ENCODE measurements at places on chromosomes 5 and 9.

DNA sequence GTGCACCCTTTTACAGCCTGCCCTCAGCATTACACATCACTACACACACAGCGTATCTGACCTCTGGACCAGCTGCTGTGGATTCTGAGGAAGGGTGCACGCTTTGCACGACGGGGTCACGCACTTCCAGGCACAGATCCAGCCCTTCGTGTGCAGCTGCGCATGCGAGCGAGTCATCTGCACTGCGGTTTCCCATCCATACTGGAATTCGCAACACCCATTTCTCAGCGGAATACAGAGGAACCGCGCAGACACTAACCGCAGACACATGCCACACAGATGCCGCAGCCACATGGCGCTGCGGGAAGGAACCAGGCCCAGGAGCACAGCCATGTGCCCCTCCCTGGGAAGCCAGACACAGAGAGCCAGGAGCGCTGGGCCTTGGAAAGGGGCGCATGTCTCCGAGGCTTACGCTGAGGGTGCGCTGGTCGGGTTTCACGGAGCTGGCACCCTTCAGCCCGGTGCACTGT is 43.5 kb downstream of the PNPLA7 start:
- DNase-seq: no peak

GRCh38 chr5:153883854-153884611 is 154.7 kb downstream of the FAM114A2 start:
- DNase-seq: no peak

DNA sequence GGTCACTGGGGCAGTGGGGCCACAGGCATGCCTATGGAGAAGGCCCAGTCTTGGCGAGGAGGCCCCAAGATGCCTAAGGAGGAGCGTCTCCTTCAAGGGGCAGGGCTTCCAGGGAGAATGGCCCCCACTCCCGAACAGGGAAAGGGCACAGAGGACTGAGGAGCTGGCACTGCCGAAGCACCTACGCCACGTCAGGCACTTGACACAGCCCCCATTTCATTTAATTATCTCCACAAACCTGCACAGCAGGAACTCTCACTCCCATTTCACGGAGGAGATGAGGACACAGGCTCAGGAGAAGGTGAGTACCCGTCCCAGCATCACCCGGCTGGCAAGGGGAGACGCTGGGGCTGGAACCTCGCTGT is 26.0 kb downstream of the EGR1 start:
- no peak for DNase-seq

GRCh38 chr9:112078432-112078831 is 96.7 kb downstream of the SUSD1 start:
- no peak for DNase-seq

- no peak for DNase-seq
These were observed 270.9 kb downstream of the GAS1 start for GRCh38 chr9:86676396-86676795.

DNA sequence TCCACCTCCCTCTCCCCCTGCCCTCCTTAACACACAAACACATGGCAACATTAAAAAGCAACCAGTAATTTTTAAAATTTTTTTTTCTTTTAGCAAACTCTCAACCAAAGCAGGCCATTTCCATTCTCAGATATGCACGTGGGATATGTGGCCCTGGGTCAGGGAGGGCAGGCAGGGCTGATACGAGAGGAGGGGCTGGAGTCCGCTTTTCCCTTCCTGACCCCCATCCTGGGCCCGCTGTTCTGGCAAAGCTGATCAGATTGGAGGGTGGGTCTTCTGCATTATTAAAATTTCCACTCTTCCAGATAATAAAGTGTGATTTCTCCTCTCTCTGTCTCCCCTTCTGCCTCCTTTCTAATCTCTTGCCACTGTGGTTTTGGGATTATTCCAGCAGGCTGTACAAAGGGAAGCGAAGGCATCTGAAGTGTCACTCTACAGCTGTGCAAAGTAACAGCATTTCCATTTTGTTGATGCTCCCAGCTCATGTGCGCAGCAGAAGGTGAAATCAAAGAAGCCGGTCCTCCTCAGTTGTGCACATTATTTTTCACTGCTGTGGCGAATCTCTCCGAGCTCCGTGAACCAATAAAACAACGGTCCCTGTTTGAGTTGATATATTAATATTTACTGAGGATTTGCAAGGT is 12.0 kb downstream of the IRX1 start:
- DNase-seq: no peak

DNA sequence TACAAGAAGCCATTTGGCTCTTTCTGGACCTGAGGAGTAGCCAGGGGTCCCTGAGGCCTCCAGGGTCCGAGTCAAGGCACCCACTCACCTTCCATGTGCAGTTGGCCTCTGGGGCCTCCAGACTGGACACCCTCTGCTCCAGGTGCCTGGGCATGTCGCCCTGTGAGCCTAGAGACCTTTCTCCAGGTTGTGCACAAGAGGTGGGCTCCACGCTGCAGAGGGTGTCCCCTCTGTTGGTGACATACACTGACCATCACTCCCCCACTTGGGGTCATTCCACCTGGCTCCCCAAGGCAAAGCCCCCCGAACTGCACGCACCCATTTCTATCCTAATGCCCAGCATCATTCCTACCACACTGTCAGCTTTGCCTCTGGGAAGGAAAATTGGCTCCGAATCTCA is 48.8 kb downstream of the RASGEF1C start:
- DNase-seq: no peak

DNA sequence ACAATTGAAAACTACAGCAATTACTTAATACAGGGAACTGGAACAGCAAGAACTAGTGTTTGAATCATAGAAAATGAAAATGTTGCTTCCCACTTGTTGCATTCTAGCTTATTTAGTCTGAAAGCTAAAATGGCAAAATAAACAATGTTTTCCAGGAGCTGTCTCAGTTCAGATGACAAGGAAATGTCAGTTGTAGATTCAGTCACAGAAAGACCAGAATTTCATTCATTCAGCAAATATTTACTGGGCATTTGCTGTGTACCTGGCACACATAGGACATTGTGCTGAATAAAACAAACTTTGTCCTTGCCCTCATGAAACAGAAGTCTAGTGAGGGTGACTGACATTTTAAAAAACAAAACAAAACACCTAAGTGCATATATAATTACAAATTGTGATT is 41.5 kb downstream of the GCNT4 start:
- no peak for DNase-seq

GRCh38 chr5:33688526-33688925 is 203.3 kb downstream of the ADAMTS12 start:
- DNase-seq: peak; percentile 68

- no peak for DNase-seq
These were observed 3.7 kb downstream of the SPATA31E1 start for GRCh38 chr9:87886210-87886932.

GRCh38 chr5:3634061-3634460 is 38.4 kb downstream of the IRX1 start:
- no peak for DNase-seq

DNA sequence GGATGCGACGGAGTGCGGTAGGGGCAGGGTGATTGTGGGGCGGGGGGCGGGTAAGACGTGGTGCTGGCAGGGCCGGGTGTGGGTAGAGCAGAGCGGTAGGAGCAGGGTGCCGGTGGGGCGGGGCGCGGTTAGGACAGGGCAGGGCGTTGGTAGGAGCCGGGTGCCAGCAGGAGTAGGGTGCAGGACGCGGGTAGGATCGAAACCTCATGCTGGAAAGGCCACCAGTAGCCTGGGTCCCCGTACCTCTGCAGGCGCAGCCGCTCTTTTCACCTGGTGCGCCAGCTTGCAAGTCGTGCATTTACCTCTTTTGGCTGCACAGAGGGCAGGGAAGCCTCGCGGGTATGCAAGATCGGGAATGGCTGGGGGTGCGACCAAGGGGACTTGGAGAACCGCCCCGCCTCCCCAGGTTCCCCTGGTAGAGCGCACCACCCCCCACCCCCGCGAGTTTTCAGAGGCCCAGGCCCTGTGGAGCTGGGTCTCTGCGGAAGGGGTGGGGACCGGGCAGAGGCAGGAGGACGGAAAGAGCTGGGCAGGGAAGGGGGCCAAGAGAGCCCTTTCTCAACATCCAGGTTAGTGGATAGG is 104.8 kb upstream of the SIMC1 start:
- DNase-seq: no peak

DNA sequence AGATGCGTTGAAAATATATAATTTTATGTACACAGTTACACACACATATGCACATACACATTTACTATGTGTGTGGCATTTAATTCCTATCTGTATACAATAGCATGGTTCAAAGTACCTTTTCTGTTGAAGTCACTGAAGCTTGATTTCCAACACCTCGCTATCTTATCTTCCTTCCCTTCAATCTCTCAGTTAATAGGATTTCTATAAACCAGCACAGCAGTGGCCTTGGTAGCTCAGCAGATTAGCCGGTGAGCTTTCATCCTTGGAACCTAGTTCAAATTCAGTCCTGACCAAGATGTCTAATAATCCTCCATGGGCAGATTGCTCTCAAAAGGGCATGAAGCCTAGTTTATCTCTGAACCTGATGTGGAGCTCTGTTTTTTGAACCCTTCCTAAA is 2389.5 kb downstream of the MAT2B start:
- DNase-seq: no peak

GRCh38 chr9:89352874-89353649 is 34.8 kb downstream of the SECISBP2 start:
- no peak for DNase-seq

DNA sequence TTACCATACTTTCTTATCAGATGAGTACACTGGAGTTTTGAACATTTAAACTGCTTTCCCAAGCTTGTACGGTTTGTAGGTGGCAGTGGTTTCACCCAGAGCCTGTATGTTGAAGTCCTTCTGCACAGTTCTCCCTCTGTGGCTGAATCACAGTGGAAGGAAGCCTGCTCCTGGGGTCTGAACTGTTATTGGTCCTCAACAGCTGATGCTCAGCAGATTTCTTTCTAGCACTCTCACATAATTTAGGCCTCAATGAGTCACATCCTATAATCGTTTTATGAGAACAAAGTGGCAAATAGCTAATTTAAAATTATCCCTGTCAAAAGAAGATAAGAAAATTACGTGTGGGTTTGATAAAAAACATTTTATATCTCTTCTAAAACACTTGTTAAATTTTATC is 229.7 kb downstream of the TLE4 start:
- no peak for DNase-seq

DNA sequence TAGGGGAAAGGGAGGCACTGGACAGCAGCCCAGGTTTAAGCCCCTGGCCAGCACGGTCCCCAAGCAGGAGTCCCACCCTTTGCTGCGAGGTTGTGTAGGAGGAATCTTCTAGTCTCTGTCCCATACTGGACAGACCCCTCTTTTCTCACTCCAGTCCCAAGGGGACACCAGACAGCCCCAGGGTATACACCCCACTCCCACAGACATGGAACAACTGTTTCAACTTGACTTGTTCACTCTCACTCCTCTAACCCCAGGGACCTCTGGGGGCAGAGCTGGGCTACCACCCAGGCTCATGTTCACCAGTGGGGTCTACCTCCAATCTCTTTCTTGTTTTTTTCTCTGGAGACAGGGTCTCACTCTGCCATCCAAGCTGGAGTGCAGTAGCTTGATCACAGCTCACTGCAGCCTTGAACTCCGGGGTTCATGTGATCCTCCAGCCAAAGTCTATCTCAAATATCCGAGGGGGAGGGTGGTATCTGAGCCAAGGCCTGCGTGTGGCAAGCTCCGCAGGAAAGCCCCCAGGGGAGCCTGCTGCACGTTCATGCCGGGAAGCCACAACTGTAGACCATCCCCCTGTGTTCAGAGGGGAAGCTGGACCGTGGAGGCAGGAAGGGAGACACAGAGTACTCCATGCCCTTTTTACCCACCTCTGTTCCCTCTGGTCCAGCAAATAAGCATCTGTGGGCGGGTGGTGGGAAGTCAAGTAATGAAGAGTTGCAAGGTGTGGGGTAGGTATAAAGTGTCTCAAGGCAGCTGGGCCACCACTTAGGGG is 1.8 kb downstream of the PTGES2 start:
- DNase-seq: no peak

GRCh38 chr9:95096807-95097206 is 220.7 kb downstream of the FANCC start:
- no peak for DNase-seq

DNA sequence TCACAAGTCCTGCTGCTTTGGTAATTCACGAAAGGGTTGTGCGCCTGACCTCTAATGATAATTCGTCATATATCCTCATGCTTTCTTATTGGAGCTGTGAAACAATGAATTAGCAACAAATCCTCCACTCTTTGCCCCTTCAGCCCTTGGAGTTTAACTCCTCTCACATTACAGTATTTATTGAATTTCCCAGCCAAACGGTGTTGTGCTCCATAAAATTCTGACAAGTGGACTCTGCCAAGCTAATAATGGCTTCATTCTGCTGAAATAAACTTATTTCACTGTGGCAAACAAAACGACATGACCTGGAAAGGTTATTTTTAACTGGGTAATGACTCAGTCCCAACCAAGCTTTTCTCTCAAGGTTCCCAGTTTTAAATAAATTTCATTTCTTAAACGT is 984.4 kb upstream of the DMAC1 start:
- no peak for DNase-seq

DNA sequence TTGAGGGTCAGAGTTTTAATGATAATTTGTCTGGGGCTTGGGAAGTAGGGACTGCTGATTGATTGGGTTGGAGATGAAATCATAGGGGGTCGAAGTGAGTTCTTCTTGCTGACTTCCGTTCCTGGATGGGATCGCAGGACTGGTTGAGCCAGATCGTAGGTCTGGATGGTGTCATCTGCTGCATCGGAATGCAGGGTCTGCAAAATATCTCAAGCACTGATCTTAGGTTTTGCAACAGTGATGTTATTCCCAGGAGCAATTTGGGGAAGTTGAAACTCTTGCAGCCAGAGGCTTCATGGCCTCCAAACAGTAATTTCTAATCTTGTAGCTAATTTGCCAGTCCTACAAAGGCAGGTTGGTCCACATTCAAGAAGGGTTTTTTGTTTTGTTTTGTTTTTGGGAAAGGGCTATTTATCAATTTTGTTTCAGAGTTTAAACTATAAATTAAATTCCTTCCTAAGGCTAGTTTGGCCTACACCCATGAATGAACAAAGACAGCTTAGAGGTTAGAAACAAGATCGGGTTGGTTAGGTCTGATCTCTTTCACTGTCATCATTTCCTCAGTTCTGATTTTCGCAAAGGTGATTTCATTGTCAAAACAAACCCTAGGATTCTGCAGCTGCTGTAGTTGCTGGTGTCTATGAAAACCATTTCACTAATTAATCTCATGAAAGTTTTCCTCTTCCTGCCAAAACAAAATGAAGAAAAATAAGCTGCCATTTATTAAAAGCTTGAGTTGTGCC is 388.0 kb downstream of the TMEM232 start:
- no peak for DNase-seq

DNA sequence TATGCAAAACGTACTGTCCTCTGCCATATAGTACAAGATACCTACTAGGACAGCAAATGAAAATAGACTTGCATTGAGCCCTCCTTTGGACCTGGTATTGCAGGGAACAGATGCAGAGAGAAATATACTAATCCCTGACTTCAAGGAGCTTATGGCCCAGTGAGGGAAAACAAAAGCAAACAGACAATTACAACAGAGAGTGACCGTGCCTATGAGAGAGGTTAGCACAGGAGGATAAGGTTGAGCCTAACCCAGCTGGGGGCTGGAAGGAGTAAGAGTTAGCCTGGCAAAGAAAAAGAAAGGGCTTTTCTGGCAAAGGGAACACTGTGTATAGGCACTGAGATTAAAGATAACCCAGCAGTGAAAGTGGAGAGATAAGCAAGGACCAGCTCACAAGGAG is 5.5 kb downstream of the CDC26 start:
- no peak for DNase-seq
